AG09309 (cell line): ENCODE measurements at places on chromosomes 16 and 17.

GRCh38 chr17:21269394-21269793 lies 15.1 kb upstream of the MAP2K3 start:
- no peak for DNase-seq

DNA sequence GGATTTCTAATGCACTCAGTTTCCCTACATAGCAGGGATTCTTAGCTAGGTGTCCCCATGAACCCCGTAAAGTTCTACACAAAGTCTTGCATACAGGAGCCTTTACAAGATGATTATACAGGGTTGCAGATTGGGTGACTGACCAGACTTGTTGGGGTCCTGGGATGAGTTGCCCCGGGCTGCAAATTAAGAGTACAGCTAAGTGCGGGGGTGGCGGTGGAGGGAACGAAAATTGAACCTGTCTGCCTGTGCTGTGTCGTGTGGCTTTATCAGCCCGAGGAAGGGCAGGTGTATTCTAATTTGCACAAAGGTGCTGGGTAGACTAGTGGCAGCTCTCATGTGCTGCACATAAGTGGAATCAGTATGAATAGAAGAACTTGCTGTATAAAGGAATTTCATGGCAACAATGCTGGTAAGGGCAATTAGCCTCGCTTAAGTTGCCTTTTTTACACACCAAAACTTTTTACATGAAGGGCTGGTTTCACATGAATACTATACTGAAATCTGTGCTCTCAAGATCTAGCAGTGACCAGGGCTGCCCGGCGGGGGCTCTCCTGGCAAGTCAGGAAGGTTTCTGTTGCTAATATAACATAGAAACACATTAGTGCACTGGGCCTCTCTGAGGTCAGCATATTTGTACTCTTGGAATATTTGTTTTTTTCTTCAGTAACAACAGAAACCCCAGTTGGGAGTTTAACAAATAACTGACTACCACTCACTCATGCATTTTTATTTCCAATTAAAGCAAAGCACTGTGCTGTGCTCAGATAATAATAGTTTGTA lies 50.7 kb downstream of the ADCY7 start:
- no peak for DNase-seq

DNA sequence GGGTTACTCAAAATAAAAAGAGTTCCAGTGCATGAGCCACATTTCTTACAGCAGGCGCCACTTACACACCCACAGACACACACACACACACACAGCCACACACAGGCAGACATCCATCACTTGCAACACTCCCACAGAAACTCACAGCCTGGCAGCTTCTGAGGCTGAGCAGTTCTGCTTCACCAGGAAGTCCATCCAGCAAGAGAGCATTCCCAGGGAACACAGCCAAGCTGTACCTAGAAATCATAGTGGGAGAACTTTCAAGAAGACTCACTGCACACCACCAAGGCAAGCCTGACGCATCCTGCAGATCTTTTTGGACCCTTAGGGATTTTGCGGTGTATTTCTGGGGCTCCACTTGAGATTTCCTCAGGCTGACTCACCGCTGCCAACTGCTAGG lies 140.9 kb upstream of the WSB1 start:
- peak; percentile 24 for DNase-seq

DNA sequence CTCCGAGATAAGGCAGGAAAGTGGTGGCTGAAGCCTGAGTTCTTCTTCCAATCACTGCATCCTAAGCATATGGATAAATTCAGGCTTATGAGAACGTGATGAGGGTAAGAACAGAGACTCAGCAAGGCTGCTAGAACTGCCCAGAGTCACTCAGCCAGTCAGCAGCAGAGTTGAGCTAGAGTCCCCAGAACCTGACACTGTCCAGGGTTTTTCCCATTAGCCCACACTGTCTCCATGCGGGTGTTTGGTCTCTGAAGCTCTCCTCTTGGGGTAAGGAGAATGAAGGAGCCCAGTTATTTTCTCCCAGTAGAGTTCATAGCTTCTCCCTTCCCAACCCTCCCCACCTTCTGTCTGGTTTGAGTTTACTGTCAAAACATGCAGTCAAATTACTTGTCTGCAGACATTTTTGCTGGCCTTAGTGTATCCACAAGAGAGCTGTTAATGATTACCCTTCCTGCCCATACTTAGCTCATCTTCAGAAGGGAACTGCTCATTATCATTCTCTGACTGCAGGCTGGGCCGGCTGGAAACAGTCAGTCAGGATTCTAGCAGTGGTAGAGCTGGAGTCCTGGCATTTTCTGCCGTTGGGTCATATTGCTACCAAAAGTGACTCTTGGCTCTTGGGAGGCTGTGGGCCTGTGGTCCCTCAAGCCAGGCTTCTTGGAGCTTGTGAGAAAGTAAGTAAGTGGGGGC lies 460.0 kb downstream of the HS3ST3B1 start:
- DNase-seq: no peak

- DNase-seq: no peak
These were observed 469.9 kb downstream of the HS3ST4 start for GRCh38 chr16:26161461-26162180.

- DNase-seq: no peak
These were observed 1.6 kb downstream of the SEZ6 start for GRCh38 chr17:29004081-29004692.
